ENCODE measurements at places on chromosomes 3 and 15.
A peak's percentile ranks its signal among the peaks of the same experiment; 100 is the strongest.

DNA sequence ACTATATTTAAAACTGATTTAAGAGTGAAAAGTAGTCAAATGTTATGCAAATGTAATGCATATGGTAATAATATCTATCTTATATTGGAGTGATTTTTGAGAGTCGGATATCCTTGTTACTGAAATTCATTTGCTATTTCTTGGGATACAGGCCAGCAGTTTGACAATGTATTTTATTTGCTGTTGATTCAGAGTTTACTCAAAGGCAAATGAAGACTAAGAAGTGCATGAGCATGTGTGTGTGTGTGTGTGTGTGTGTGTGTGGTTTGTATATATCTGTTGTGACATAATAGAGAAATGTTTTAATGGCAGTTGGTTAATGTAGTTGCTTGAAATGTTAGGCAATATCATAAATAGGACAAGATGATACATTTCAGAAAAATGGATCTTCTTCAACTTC, 39.0 kb downstream of the UNC13C start:
- H3K36me3 ChIP-seq = no peaks in the 10 kb centered on the region
- no peak overlapping the region for H3K27ac ChIP-seq
- H3K27me3 ChIP-seq = no peaks in the 10 kb centered on the region
- H3K4me3 ChIP-seq = no peak overlapping the region

DNA sequence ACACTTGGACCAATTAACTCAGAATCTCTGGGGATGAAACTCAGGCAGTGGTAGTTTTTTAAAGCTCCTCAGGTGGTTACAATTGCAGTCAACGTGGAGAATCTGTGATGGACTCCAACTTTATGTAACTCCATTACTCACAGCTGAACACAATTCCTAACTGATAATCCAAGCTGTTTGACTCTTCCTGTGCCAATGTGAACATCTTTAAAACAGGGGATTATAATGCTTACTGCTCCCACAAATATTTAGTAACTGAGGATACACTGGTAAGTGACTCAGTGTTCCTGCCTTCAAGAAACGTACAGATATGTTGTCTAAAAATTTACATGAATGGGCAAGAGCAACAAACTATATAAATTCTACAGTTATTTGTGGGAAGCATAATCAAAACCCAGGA, 85.6 kb downstream of the OSBPL10 start:
- H3K27ac ChIP-seq = no peak overlapping the region
- no peaks in the 10 kb centered on the region for H3K4me1 ChIP-seq
- no peak for DNase-seq
- H3K4me3 ChIP-seq = no peak overlapping the region
- H3K27me3 ChIP-seq = no peaks in the 10 kb centered on the region
- no peaks in the 10 kb centered on the region for H3K36me3 ChIP-seq

GRCh38 chr3:65786890-65787289, 251.8 kb downstream of the MAGI1 start:
- DNase-seq = no peak
- H3K4me3 ChIP-seq = no peak overlapping the region
- H3K27ac ChIP-seq = no peak overlapping the region
- H3K4me1 ChIP-seq = peaks cover 6% of the 10 kb centered on the region
- H3K36me3 ChIP-seq = no peaks in the 10 kb centered on the region

GRCh38 chr15:70823196-70823595, 30.8 kb downstream of the LARP6 start:
- H3K36me3 ChIP-seq = no peaks in the 10 kb centered on the region
- H3K4me3 ChIP-seq = no peak overlapping the region
- no peak for DNase-seq
- no peaks in the 10 kb centered on the region for H3K27me3 ChIP-seq

- DNase-seq = no peak
- H3K27ac ChIP-seq = no peak overlapping the region
- H3K4me1 ChIP-seq = peaks cover 8% of the 10 kb centered on the region
- H3K4me3 ChIP-seq = no peak overlapping the region
- no peaks in the 10 kb centered on the region for H3K36me3 ChIP-seq
These were observed 115.4 kb upstream of the ROPN1 start for GRCh38 chr3:124107104-124107890.

GRCh38 chr3:108472001-108472591, 38.3 kb downstream of the MYH15 start:
- no peak overlapping the region for H3K27ac ChIP-seq
- no peak for DNase-seq
- H3K4me3 ChIP-seq = no peak overlapping the region
- H3K4me1 ChIP-seq = no peaks in the 10 kb centered on the region
- no peaks in the 10 kb centered on the region for H3K36me3 ChIP-seq
- H3K27me3 ChIP-seq = no peaks in the 10 kb centered on the region

DNA sequence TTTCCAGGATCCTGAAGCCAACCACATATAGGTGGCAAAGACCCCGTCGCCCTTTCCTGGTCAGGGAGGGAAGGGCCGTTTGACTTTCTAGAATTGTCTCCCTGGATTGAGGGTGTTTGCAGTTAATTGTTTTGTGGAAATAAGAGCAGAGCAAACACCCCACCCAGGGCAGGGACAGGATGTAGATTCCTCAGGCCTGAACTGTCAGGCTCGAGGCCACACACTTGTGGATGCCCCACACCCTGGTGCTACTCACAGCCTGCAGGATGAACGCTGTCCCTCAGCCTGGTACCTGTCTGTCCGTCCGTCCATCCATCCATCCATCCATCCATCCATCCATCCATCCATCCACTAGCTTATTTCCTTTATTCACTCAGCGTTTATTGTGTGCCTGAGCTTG, 29.9 kb upstream of the FLNB start:
- peaks cover 32% of the 10 kb centered on the region for H3K4me1 ChIP-seq
- no peak for DNase-seq
- H3K27me3 ChIP-seq = no peaks in the 10 kb centered on the region

DNA sequence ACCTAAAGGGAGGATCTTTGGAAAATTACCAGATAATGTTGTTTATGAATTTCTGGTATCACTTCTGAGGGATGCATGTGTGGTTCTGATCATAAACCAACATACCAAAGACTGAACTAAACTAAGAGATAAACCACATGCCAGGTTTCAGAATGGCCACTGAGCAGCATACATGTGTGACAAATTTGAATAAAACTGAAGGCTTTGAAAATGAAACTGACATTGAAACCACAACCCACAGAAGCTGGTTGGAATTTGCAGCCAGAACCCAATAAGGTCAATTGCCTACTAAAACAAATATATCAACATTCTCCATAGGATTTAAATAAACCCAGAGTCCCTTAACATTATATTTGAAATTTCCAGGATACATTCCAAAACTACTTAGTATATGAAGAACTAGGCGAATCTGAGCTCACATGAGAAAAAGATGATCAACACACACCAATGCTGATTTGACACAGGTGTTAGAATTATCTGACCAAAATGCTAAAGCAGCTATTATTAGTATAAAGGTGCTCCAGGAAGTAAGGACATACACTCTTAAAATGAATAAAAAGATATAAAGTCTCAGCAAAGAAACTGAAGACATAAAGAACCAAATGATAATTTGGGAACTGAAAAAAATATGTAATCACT, 125.0 kb downstream of the ZNF280D start:
- DNase-seq = no peak
- H3K36me3 ChIP-seq = no peaks in the 10 kb centered on the region
- no peaks in the 10 kb centered on the region for H3K27me3 ChIP-seq
- H3K4me1 ChIP-seq = no peaks in the 10 kb centered on the region
- no peak overlapping the region for H3K27ac ChIP-seq

GRCh38 chr3:16290007-16290826, 25.2 kb downstream of the OXNAD1 start:
- no peaks in the 10 kb centered on the region for H3K27me3 ChIP-seq
- peaks cover 5% of the 10 kb centered on the region for H3K36me3 ChIP-seq
- no peak for DNase-seq

DNA sequence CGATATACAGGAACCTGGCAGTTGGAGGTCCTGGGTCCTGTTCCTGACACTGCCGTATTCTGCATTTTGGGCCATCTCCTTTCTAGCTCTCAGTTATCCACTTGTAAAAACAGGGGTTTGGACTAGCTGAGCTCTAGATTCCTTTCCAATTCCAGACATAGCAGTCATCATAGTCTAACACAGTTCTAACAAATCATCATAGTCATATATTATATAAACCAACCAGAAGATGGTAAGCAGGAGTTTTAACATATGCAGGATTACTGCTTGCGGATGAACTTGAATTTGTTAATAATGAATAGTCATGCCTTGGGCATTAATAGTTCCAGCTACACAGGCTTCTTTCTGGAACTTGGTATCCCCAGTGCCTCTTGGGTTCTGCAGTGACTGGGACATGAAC, 26.6 kb downstream of the MASP1 start:
- H3K4me1 ChIP-seq = peaks cover 26% of the 10 kb centered on the region
- peaks cover 38% of the 10 kb centered on the region for H3K36me3 ChIP-seq
- H3K27me3 ChIP-seq = no peaks in the 10 kb centered on the region
- H3K4me3 ChIP-seq = no peak overlapping the region

DNA sequence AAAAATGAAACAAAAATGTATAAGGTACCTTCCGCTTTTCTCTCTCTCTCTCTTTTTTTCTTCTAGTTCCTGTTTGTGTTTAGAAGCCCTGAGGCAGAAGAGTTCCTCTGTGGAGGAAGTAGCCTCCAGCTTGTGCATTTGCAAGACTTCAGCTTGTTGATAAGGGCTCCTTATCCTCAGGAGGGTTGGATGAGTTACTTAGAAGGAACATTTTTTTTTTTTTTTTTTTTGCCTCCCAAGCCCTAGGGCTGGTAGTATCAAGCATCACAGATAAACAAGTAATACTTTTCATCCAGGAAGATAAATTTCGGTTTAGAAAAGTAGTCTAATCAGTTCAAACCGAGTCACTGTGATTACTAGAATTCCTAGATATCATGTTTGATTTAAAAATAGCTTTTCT, 91.0 kb upstream of the CBLB start:
- peaks cover 7% of the 10 kb centered on the region for H3K4me1 ChIP-seq
- no peaks in the 10 kb centered on the region for H3K36me3 ChIP-seq
- H3K27me3 ChIP-seq = no peaks in the 10 kb centered on the region

- H3K36me3 ChIP-seq = no peaks in the 10 kb centered on the region
- H3K4me1 ChIP-seq = peaks cover 47% of the 10 kb centered on the region
- no peaks in the 10 kb centered on the region for H3K27me3 ChIP-seq
These were observed 452.1 kb upstream of the KCNMB2 start for GRCh38 chr3:178083906-178084866.

GRCh38 chr3:99861216-99861615, 43.6 kb downstream of the CMSS1 start:
- H3K4me3 ChIP-seq = no peak overlapping the region
- no peak for DNase-seq
- H3K4me1 ChIP-seq = peaks cover 90% of the 10 kb centered on the region

- no peak for DNase-seq
- peaks cover 19% of the 10 kb centered on the region for H3K27me3 ChIP-seq
- H3K4me3 ChIP-seq = no peak overlapping the region
- H3K36me3 ChIP-seq = no peaks in the 10 kb centered on the region
- H3K27ac ChIP-seq = no peak overlapping the region
- no peaks in the 10 kb centered on the region for H3K4me1 ChIP-seq
These were observed 221.4 kb downstream of the TLE3 start for GRCh38 chr15:69876064-69876940.

GRCh38 chr3:170811515-170811914, 58.5 kb downstream of the RPL22L1 start:
- no peak overlapping the region for H3K27ac ChIP-seq
- no peaks in the 10 kb centered on the region for H3K27me3 ChIP-seq
- no peaks in the 10 kb centered on the region for H3K36me3 ChIP-seq
- H3K4me3 ChIP-seq = no peak overlapping the region

DNA sequence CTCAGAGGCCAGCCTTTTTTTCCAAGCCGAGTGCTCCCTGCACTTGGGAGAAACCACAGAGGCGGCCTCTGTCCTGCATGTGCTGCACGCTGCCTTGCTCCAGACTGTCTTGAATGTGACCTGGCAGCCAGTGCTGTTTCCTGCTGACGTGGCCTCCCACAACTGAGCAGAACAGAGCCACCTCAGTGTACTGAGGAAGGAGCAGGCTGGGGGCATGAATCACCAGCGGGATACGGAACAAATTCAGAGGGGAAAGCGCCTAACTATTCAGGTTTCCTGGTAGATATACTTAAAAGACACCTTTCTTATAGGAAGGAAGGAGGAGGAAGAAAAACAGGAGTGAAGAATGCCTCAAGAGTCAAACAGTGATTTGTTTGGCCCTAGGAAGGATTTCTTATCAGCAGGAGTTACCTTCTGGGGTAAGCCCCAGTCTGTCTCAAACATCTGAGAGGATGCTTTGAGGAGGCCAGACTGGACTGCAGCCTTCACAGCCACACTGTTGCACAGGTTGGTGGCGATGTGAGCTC, 114.0 kb downstream of the FNDC3B start:
- H3K4me3 ChIP-seq = no peak overlapping the region
- H3K27me3 ChIP-seq = no peaks in the 10 kb centered on the region
- peak overlapping the region; percentile 85 for H3K27ac ChIP-seq
- H3K4me1 ChIP-seq = peaks cover 22% of the 10 kb centered on the region

DNA sequence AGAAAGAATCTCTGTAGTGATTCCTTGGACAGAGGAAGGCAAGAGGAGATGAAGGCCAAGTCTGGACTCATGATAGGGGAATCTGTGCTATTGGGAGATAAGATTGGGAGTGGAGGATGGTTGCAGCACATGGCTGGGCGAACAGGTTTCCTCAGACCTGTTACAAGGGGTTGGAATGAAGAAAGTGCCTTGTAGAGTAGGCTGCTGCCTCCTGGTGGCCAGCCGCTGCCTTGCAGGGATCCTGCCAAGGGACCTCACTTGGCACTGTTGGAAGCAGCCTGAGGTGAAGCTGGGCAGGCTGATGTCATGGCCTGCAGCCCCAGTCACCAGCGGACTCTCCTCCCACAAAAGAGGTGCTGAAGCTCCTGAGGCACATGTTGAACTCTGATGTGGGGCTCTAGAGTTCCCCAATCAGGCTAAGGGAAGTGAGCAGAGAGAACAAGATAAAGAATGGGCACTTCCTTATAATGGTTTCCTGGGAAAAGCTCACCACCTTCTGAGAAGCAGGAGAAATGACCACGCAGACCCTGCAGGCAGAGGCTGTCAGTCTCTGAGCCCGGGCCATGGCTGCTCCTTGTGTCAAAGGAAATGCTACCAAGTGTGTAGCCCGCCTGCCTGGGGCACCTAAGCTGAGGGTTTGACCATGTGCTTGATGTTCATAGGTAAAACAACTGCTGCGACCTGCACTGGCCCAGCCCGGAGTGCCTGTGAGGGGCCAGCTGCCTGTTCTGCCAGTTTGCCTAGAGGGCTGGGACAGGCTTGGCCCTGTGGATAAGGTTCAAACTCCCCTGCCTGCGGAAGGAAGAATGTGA, 1.6 kb upstream of the TEX264 start:
- H3K4me1 ChIP-seq = peaks cover 34% of the 10 kb centered on the region
- DNase-seq = peak; percentile 79
- H3K36me3 ChIP-seq = no peaks in the 10 kb centered on the region
- H3K4me3 ChIP-seq = no peak overlapping the region
- no peaks in the 10 kb centered on the region for H3K27me3 ChIP-seq
- no peak overlapping the region for H3K27ac ChIP-seq

- H3K36me3 ChIP-seq = no peaks in the 10 kb centered on the region
- H3K27ac ChIP-seq = no peak overlapping the region
- no peaks in the 10 kb centered on the region for H3K27me3 ChIP-seq
- peaks cover 17% of the 10 kb centered on the region for H3K4me1 ChIP-seq
- no peak overlapping the region for H3K4me3 ChIP-seq
These were observed 48.7 kb downstream of the FGF7 start for GRCh38 chr15:49471733-49472132.
